T-cell (primary cell): ENCODE measurements at places on chromosomes 4 and X.

GRCh38 chr4:178808106-178808505 lies 1365.9 kb upstream of the AGA start:
- no peak overlapping the region for H3K4me3 ChIP-seq
- H3K27ac ChIP-seq: no peak overlapping the region
- no peaks in the 10 kb centered on the region for H3K27me3 ChIP-seq
- no peaks in the 10 kb centered on the region for H3K36me3 ChIP-seq
- no peaks in the 10 kb centered on the region for H3K4me1 ChIP-seq
- no peak for DNase-seq

DNA sequence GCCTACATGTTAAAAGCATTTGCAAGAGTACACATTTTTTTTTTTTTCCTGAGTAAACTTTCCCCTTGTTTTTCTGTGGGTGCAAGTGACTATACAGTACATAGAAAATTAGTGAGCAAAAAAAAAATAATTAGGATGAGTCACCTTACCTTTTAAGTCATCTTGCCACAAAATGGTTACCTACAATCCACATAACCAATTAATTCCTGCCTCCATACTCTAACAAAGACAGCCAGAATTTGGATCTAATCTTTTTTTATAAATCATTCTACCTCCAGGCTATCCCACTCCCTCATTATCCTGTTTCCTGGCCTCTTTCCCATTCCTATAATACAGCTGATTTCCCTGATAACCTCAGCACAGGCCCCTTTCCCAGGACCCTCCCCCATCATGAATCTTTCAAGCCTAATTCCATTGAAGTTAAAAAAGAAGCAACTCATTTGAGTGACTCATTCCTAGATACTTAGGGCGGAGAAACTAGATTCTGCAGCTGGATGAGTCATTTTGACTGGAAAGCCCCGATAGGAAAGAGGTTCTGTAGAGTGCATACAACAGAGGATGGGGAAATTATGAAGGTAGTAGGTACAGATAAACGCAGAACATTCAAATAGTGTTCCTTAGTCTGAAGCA lies 128.2 kb downstream of the C4orf51 start:
- H3K36me3 ChIP-seq: no peaks in the 10 kb centered on the region
- H3K4me1 ChIP-seq: no peaks in the 10 kb centered on the region
- no peak overlapping the region for H3K4me3 ChIP-seq
- no peak overlapping the region for H3K27ac ChIP-seq
- no peaks in the 10 kb centered on the region for H3K27me3 ChIP-seq
- DNase-seq: no peak

- no peak for DNase-seq
- H3K27me3 ChIP-seq: no peaks in the 10 kb centered on the region
- no peaks in the 10 kb centered on the region for H3K36me3 ChIP-seq
- H3K4me1 ChIP-seq: no peaks in the 10 kb centered on the region
- no peak overlapping the region for H3K4me3 ChIP-seq
These were observed 959.2 kb downstream of the FAM133A start for GRCh38 chrX:94633237-94633636.

DNA sequence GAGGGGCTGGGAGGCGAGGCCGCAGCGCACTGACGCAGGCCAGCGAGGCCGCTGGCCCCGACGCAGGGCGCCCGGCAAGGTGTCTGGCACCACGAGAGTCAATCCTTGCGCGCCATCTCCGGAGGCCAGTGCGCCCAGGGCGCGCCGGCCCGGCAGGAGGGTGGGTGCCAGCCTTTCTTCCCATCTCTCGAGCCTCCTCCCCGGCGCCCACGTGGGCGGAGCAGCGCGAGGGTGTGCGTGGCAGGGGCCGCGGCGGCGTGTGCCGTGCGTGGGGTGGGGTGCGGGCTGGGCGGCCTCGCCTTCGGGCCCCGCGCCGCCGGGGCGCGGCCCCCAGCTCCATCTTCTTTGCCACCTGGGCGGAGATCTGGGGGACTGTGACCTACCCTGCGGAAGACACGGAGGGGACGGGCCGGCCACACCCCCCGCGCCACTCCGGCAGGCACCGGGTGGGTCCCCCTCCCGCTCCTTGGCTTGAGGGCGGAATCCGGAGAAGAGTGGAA lies 877 bp downstream of the JAKMIP1 start:
- no peaks in the 10 kb centered on the region for H3K4me1 ChIP-seq
- peaks cover 46% of the 10 kb centered on the region for H3K27me3 ChIP-seq
- peak overlapping the region; percentile 57 for H3K27ac ChIP-seq
- H3K36me3 ChIP-seq: no peaks in the 10 kb centered on the region
